ENCODE measurements at places on chromosomes 7 and 10.

DNA sequence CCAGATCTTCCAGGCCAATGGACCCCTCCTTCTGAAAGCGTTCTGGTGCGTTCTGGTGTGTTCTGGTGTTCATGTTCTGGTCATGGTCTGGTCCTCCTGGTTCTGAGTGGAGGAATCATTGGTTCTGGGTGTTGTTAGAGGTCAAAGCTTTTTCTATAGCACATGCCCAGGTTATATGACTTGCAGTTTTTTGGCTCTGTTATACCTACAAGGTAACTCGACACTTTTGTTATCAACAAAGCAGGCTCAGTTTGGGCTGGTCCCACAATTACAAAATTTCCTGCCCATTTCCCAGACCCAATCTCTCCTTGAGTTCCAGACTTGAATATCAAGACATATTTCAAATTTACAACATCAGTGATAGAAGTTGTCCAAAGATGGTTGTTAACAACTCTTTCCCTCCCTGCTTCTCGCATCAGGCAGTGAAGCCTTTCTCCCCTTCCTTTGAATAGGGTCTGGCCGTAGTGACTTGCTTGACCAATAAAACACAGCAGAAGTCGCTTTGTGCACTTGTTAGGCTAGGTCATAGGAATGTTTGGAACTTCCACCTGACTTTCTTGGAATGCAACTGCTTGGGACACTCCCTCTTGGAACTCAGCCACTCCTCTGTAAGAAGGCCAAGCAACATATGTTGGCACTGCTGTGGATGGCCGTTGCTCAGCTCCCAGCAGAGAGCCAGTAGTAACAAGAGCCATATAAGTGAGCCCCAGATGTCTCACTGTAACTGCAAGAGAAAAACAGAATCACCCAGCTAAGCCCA is 83.1 kb upstream of the STEAP1B start:
- no peak overlapping the region for H3K27ac ChIP-seq
- DNase-seq = no peak
- no peak overlapping the region for H3K4me3 ChIP-seq
- no peaks in the 10 kb centered on the region for H3K27me3 ChIP-seq

DNA sequence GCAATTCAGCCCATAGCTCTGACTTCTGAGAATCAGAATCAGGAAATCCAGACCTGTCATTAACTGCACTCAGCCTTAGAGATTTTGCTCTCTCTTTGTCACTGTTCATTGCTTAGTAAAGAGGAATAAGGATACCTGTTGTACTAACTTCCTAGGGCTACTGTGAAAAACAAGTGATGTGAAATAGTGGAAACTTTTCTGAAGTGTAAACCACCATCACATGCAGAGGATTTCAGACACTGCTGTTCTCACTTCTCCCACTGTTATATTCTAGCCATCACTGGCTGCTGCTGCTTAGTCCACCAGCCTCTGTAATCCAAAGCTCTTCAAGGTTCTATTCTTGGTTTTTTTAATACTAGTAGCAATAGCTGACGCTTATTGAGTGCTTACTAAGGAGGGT is 129.6 kb upstream of the CCDC6 start:
- H3K4me3 ChIP-seq = no peak overlapping the region
- no peaks in the 10 kb centered on the region for H3K36me3 ChIP-seq
- no peaks in the 10 kb centered on the region for H3K27me3 ChIP-seq
- H3K4me1 ChIP-seq = peaks cover 12% of the 10 kb centered on the region
- H3K27ac ChIP-seq = no peak overlapping the region

DNA sequence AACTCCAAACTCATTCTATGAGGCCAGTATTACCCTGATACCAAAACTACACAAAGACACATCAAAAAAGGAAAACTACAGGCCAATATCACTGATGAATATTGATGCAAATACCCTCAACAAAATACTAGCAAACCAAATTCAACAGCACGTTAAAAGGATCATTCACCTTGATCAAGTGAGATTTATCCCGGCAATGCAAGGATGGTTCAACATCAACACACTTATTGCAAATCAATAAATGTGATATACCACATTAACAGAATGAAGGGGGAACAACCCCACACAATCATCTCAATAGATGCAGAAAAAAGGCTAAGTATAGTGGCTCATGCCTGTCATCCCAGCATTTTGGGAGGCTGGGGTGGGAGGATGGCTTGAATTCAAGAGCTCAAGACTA is 19.9 kb downstream of the IDE start:
- no peak for DNase-seq
- H3K36me3 ChIP-seq = peaks cover 12% of the 10 kb centered on the region
- no peak overlapping the region for H3K27ac ChIP-seq

DNA sequence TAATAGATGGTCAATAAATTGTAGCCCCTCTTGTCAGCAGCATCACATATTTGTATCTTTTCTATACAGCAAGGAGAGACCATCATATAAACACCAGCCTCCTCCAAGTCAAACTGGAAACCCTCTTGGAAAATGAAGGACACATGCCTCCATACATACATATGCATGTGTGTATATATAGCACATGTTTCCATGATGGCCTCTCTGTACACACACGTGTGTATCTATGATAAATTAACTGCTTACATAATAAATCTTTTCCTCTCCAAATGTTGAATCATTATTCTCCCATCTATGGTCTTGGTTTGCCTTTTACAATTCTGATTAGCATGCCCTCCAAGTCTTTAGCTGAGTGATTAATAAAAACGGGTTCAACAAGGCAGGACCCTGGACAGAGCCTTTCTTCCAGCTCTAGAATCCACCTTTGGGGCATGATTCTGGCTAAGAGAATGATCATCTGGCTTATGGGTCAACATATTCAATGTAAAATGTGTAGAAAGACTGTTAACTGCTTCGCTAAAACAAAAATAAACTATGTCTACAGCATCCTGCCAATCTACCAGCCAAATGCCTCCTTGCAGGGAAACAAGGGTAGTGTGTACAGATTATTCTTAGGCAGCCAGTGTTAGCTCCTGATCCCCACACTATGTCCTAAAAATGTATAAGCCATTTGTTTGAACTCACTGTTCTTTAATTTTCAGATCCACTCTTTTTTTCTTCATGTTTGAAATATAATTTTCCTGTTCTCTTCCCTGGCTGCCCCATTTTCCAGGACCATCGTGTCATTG is 70.0 kb downstream of the CRTAC1 start:
- H3K4me1 ChIP-seq = no peaks in the 10 kb centered on the region
- H3K27ac ChIP-seq = no peak overlapping the region
- H3K27me3 ChIP-seq = no peaks in the 10 kb centered on the region
- DNase-seq = no peak
- H3K4me3 ChIP-seq = no peak overlapping the region
- no peaks in the 10 kb centered on the region for H3K36me3 ChIP-seq

DNA sequence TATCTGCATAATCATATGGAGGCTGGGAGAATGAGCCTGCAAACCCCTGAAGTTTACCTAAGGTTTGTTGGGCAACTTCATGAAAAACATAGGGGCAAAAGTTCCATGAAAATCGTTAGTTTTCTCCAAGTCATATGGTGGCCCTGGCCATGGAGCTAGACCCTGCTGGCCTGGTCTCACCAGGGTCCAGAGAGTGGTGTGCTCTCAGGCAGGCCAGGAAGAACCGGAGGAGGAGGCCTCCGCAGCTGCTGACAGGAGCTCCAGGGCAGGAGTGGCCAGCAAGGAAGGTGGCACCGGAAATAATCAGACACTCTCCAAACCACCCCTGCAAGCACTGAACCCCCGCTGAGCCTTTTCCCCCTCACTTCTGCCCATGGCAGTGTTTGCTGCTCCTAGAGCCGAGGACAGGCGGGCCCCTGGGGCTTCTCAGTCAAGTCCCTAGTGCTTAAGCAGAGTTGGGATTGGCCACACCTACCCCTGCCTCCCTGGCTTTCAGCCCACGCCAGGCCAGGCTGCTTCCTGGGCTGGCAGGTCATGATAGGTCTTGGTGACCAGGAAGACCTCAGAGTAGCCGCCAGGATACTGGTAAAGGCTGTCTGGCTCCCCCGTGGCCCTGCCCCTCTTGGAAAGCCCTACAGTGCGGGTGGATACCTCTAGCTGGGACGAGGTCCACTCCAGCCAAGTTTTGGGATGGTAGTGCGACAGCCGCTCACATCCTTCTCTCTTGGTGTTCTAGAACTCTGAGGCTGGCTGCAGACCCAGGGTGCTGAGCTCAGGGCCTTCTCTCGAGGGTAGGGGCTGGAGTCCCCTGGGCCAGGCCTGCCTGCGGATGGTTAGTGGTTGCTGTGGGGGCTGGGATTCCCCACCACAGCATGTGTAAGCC is 242.8 kb downstream of the MGMT start:
- no peaks in the 10 kb centered on the region for H3K36me3 ChIP-seq
- peak; percentile 46 for DNase-seq
- no peak overlapping the region for H3K27ac ChIP-seq
- no peaks in the 10 kb centered on the region for H3K27me3 ChIP-seq
- no peak overlapping the region for H3K4me3 ChIP-seq

- DNase-seq = no peak
- H3K36me3 ChIP-seq = no peaks in the 10 kb centered on the region
- H3K4me1 ChIP-seq = no peaks in the 10 kb centered on the region
- H3K27me3 ChIP-seq = no peaks in the 10 kb centered on the region
- H3K27ac ChIP-seq = no peak overlapping the region
Measured at GRCh38 chr7:152910545-152911225, 151.1 kb downstream of the ACTR3B start.

GRCh38 chr10:75398200-75398691 is 3.3 kb downstream of the ZNF503 start:
- peaks cover 35% of the 10 kb centered on the region for H3K4me1 ChIP-seq
- DNase-seq = no peak
- H3K4me3 ChIP-seq = no peak overlapping the region
- H3K36me3 ChIP-seq = peaks cover 12% of the 10 kb centered on the region
- H3K27ac ChIP-seq = peak overlapping the region; percentile 98
- H3K27me3 ChIP-seq = no peaks in the 10 kb centered on the region

GRCh38 chr7:114835303-114835702 is 86.6 kb upstream of the MDFIC start:
- H3K36me3 ChIP-seq = no peaks in the 10 kb centered on the region
- H3K4me3 ChIP-seq = no peak overlapping the region
- no peaks in the 10 kb centered on the region for H3K27me3 ChIP-seq
- no peak overlapping the region for H3K27ac ChIP-seq
- no peak for DNase-seq

DNA sequence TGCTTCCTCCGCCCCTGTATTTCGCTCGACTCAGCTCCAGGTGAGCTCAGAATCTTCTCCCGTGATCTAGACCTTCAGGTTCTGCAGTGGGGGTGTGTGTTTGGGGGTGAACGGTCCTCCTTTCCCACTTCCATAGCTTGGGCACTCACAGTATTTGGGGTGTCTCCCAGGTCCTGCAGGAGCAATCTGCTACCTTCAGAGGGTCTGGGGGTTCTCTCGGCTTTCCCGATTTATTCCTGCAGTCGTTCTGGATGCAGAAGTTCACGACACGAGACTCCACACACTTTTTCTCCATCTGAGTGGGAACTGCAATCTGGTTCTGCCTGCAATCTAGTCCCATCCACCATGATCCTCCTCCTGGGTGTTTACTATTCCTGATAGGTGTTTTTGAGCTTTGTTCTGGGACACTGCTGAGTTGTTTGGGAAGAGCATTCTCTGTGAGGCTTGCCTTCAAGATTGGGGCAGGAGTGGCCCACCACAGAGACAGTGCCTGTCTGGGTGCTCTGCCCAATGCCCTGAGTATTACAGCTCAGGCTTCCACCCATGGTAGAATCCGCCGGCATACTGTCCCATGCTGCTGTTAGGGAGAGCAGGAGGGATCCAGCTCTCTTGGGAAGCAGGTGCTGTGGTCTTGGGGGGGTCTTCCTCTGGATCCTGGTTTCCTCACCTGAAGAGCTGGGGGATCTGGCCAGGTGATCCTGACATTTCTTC is 29.8 kb downstream of the JAKMIP3 start:
- H3K4me1 ChIP-seq = no peaks in the 10 kb centered on the region
- no peak overlapping the region for H3K27ac ChIP-seq
- H3K36me3 ChIP-seq = no peaks in the 10 kb centered on the region
- no peak overlapping the region for H3K4me3 ChIP-seq
- peak; percentile 36 for DNase-seq
- no peaks in the 10 kb centered on the region for H3K27me3 ChIP-seq

- no peak overlapping the region for H3K4me3 ChIP-seq
- no peak overlapping the region for H3K27ac ChIP-seq
- no peaks in the 10 kb centered on the region for H3K4me1 ChIP-seq
- no peaks in the 10 kb centered on the region for H3K27me3 ChIP-seq
Measured at GRCh38 chr10:128263891-128264688, 137.9 kb upstream of the MKI67 start.

GRCh38 chr7:132009778-132010177 is 453.4 kb upstream of the PODXL start:
- H3K4me1 ChIP-seq = no peaks in the 10 kb centered on the region
- H3K27me3 ChIP-seq = no peaks in the 10 kb centered on the region
- no peaks in the 10 kb centered on the region for H3K36me3 ChIP-seq

GRCh38 chr10:33889371-33889770 is 554.9 kb upstream of the NRP1 start:
- no peak overlapping the region for H3K4me3 ChIP-seq
- H3K36me3 ChIP-seq = no peaks in the 10 kb centered on the region
- H3K27ac ChIP-seq = no peak overlapping the region
- no peaks in the 10 kb centered on the region for H3K4me1 ChIP-seq

- no peaks in the 10 kb centered on the region for H3K27me3 ChIP-seq
- no peak overlapping the region for H3K27ac ChIP-seq
- peaks cover 12% of the 10 kb centered on the region for H3K4me1 ChIP-seq
- H3K36me3 ChIP-seq = no peaks in the 10 kb centered on the region
- no peak for DNase-seq
Measured at GRCh38 chr7:69435711-69436110, 162.6 kb upstream of the AUTS2 start.

GRCh38 chr7:44625526-44626471 is 19.4 kb downstream of the OGDH start:
- peaks cover 28% of the 10 kb centered on the region for H3K36me3 ChIP-seq
- H3K27ac ChIP-seq = peak overlapping the region; percentile 7
- H3K4me3 ChIP-seq = no peak overlapping the region
- no peak for DNase-seq
- no peaks in the 10 kb centered on the region for H3K27me3 ChIP-seq
- H3K4me1 ChIP-seq = no peaks in the 10 kb centered on the region

DNA sequence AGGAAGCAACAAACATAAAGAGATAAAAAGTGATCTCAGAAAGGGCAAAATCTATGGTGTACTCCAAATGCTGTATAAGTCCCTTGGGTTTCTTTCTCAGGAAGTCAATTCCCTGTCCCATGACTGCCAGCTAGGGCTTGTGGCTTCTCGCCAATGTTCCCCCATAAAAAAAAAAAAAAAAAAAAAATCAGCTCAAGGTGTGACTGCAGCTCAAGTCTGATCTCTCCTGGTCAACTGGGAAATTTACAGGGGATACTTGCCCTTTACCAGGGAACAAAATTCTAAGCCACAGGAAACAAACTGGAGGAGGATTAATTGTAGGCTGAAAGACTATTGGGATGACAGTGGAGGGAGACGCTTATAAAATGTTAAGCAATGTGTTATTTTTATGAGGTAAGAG is 76.0 kb downstream of the PCGF5 start:
- H3K4me3 ChIP-seq = no peak overlapping the region
- no peak for DNase-seq
- H3K4me1 ChIP-seq = no peaks in the 10 kb centered on the region
- H3K27ac ChIP-seq = no peak overlapping the region

- H3K27me3 ChIP-seq = no peaks in the 10 kb centered on the region
- H3K36me3 ChIP-seq = no peaks in the 10 kb centered on the region
- H3K4me1 ChIP-seq = no peaks in the 10 kb centered on the region
- DNase-seq = no peak
- no peak overlapping the region for H3K4me3 ChIP-seq
Measured at GRCh38 chr10:88642963-88643362, 21.3 kb upstream of the LIPF start.

GRCh38 chr10:113000442-113000841 is 50.4 kb downstream of the TCF7L2 start:
- no peaks in the 10 kb centered on the region for H3K27me3 ChIP-seq
- no peak for DNase-seq
- H3K36me3 ChIP-seq = no peaks in the 10 kb centered on the region
- H3K27ac ChIP-seq = no peak overlapping the region
